Cortex of kidney (tissue), 1 donor: ENCODE measurements at places on chromosomes 1 and 21.

- peak; percentile 88 for DNase-seq
Observed at GRCh38 chr1:234599617-234600417, 10.2 kb downstream of the IRF2BP2 start.

DNA sequence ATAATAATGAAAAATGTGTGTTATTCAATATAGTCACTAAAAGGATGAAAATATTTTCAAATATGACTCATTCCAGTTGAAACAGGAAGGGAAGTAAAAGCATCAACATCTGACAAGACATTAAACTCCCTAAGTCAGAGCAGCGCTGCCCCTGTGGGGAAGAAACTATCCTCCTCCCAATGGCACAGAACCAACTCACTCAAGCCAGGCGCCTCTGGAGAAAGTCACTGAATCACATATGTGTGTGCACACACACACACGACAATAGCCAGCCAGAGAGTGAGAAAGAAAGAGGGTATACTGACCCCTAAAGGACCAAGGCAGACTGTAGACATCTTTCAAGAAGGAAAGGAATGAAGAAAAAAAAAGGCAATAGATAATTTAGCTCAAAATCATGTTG is 126.9 kb downstream of the SETD4 start:
- no peak for DNase-seq

DNA sequence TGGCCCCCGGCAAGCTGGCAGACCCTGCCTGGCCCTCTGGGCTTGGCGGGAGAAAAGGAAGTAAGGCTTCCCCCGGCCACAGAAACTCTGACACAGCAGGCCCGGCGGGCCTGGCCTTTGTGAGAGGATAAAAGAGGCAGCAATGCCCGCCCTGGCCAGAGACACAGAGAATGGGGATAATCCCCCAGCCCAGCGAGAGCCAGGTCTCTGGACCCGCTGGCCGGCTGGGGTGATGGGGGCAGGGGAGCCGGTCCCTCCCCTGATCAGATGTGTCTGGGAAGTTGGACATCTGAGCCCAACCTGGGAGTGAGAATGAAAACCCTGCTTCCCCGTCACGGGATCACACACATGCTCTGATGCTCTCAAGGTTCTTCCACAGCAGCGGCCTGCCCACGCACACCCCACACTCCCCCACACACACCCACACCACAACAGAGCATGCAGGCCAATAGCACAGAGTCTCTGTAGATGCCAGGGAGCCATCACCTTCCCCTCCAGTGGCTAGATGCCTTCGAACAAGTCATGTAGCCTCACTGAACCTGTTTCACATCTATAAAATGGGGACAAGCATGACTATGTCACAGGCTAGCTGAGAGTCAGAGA is 4.2 kb downstream of the RSPO1 start:
- no peak for DNase-seq

- no peak for DNase-seq
Observed at GRCh38 chr1:88695781-88696180, 11.7 kb downstream of the PKN2 start.
